ENCODE measurements at places on chromosomes 4 and X.

DNA sequence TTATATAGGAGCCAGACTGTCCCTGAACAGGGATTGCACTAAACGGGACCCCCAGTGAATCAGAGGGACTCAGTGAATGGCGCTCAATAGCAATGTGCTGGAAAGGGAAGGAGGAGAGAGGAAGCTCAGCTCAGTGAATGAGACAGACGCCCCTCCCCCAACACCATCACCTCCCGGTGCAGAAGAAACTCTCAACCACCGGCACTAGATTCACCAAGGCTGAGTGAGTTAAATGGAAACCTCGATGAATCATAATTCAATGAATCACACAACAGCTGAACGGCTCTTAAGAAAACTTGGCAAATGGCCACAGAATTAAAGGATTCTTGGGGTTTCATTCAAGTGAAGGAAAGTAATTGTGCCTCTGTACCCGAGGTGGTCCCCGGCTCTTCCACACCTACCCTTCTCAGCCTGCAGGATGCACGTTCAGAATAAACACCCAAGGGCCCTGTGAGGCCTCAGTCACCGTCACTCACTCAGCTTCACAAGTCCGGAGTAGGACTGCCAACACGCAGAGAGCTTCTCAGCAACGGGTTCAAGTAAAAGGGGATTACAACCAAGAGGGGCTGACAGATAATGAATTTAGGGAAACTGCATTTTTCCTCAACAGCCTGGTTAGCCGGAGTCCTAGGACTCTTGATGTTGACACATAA lies 29.3 kb downstream of the CRMP1 start:
- DNase-seq = peak; percentile 74

- no peak for DNase-seq
Measured at GRCh38 chr4:76679691-76680090, 218.3 kb downstream of the SOWAHB start.

GRCh38 chr4:152068866-152069265 lies 308.1 kb upstream of the GATB start:
- no peak for DNase-seq

DNA sequence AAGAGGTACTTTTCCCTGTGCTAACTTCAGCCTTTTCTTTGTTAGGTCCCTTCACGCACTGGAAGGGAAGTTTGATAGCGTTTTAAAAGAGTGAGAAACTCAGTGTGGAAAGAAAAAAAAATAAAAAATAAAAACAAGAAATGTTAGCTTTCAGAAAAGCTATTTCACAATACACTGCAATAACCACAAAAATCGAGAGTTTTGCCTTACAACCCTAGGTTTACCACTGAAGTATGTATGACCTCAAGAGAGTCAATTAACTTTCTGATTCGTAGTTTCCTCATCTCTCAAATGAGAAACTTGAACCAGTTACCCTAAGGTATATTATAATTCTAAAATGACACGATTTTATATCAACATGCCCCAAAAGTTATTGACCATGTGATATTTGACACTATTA lies 93.9 kb upstream of the JADE1 start:
- peak; percentile 79 for DNase-seq

DNA sequence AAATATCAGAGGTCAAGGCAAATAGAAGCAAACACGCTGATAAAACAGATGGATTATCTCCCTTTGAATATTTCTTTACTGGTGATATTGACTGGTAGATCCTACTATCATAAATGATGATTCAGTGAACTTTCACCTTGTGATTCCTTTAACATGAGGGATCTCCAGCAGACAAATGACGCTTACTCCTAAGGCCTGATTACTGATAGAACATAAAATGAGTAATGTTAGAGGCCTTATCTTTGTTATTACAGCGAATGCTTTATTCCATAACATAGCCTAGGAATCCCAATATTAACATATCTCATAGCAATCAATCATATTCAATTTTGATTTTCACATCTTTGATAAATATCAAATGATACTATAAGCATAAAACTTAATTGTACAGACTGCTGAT lies 152.3 kb downstream of the SLC10A7 start:
- DNase-seq = peak; percentile 28

DNA sequence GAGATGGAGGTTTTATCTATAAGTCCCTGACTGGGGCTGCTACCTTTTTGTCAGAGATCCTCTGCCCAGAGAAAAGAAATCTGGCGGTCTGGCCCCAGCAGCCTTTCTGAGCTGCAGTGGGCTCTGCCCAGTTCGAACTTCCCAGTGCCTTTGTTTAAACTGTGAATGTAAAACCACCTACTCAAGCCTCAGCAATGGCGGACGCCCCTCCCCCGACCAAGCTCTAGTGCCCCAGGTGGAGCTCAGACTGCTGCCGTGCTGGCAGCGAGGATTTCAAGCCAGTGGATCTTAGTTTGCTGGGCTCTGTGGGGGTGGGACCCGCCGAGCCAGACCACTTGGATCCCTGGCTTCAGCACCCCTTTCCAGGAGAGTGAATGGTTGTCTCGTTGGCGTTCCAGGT lies 121.8 kb downstream of the TSPAN5 start:
- DNase-seq = no peak

GRCh38 chr4:104735174-104735573 lies 240.5 kb upstream of the CXXC4 start:
- DNase-seq = no peak

- no peak for DNase-seq
Measured at GRCh38 chrX:13721371-13721770, 13.0 kb downstream of the TRAPPC2 start.

DNA sequence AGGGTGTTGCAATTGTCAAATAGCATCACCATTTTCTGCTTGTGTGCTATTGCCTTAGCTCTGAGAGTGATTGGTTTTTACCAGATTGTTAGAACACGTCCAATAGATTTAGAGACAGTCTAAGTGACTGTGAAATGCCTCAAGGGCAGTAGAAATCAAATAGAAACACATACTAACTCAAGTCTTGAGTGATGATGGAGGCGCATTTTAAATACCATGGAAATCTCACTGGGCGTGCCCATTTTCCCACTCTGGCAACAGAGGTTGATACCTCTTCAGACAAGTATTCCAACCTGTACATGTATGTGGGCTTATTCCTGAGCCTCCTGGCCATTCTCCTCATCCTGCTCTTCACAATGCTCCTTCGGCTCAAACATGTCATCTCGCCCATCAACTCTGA lies 7.2 kb downstream of the SERTM2 start:
- no peak for DNase-seq

- peak; percentile 40 for DNase-seq
Measured at GRCh38 chr4:139844057-139844456, 178.4 kb downstream of the MGST2 start.

- DNase-seq = no peak
Measured at GRCh38 chr4:132767901-132768300, 381.2 kb upstream of the PCDH10 start.

DNA sequence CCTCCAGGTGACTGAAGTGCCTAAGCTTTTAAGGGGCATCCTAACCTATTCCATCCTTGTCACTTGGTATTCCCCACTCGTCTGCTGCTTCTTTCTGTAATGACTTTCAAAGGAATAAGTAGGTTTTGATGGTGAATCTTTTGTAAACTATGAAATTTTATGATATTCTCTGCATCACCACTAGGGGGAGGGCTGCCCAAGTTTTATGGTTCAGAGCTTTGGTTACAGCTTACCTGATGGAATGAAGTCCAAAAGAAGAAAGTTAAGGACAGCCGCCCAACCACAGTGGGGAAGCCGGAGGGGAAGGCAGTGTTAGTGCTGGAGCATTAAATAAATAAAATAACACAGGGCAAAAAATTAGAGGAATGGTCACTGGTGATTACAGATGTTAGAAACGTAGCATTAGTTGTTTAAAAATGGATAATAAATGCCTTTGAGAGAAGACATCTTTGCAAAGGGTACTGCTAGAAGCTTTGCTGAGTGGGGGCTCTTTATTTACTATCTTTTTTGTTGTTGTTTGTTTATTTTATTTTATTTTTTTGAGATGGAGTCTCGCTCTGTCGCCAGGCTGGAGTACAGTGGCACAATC lies 204.9 kb downstream of the GBA3 start:
- peak; percentile 1 for DNase-seq

DNA sequence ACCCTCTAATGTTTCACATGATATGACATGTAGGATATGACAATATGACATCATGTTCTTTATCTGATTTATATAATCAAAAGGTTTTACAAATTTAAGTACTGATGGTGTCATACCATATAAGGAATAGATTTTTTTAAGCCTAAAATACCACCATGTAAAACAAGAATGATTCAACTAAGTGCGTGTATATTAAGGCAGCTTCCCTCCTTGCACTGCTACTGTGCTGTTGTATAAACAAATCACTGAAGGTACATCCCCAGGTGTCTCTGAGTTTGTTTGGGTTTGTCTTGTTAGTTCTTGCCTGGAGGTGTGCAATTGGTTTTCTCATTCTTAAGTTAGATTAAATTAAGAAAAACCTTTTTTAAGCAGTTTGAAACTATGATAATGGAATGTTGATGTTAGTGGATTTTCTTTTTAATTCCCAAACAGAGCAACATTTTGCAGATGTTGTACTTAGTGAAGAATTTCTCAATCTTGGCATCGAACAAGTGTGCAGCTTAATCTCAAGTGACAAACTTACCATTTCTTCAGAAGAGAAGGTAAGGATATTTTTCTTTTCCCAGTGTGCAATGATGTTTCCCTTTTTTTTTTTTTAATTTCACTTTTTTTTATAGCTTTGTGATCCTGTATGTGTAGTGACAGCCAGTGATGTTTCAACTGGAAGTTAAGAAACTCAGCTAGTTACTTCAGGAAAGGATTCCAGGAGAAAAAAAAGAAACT lies 33.4 kb upstream of the MSMO1 start:
- no peak for DNase-seq

DNA sequence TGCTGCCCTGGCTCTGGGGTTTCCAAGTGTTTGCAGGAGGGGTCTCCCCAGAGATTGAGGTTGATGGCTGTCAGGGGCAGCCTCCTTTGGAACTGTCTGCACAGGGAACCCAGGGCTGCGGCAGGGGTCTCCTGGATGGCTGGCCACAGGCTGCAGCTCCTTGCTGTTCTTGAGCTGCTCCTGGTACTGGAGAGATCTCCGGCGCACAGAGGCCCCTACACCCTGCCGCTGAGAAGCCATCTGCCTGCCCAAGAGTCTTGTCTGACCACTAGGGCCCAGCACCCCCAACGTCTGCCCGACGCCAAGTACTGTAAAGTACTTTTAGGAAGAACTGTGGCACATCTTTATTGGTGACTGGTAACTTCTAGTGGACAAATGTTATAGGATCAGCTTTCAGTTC lies 13.5 kb downstream of the STIM2 start:
- DNase-seq = no peak

DNA sequence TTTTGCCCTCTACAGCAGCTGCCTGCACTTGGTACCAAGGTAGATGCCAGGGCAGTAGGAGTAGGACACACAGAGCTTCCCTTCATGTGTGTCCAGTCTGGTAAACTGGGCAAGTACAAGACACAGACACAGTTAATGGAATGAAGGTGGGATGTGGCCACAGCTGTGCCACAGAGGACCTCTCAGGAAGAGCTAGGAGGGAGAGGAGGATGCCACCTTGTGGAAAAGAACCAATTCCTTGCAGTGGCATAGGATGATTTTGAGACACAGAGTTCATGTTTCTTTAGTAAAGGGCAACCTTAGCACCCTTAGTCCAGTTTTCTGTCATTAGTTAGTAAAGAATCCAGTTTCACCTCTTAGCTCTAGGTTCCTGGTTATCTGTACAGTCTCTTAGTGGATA lies 36.3 kb upstream of the TBC1D14 start:
- peak; percentile 29 for DNase-seq

GRCh38 chrX:44829832-44830231 lies 14.0 kb upstream of the DUSP21 start:
- no peak for DNase-seq

- DNase-seq = peak; percentile 78
Measured at GRCh38 chr4:88812420-88812819, 114.8 kb upstream of the NAP1L5 start.

GRCh38 chr4:16122784-16123183 lies 39.0 kb upstream of the PROM1 start:
- no peak for DNase-seq

- no peak for DNase-seq
Measured at GRCh38 chr4:174505007-174505406, 17.3 kb downstream of the HPGD start.

GRCh38 chrX:136480383-136480782 lies 7.4 kb upstream of the BRS3 start:
- no peak for DNase-seq

GRCh38 chrX:75273483-75273882 lies 402 bp upstream of the UPRT start:
- DNase-seq = peak; percentile 33

GRCh38 chr4:182062936-182063335 lies 180.3 kb upstream of the TENM3 start:
- DNase-seq = peak; percentile 82

- no peak for DNase-seq
Measured at GRCh38 chr4:171644430-171645057, 168.7 kb upstream of the GALNTL6 start.

GRCh38 chr4:106909486-106910188 lies 126.5 kb downstream of the DKK2 start:
- DNase-seq = peak; percentile 78

DNA sequence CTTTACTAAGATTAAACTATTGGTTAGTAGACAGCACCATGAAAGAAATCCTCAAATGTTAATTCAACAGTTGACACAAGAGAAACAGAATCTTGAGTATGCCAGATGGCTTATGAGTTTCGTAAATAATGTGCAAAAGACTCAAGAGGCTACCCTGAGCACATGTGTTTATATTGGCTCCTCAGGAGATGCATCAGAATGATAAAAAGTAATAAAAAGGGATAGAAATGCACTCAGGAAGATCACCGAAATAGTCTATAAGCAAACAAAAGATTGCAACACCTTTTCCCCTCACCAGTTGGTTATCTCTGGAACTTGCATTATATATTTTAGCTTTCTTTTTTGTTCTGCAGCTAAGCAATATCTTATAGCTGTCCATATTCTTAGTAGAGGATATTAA lies 84.4 kb downstream of the SCFD2 start:
- DNase-seq = peak; percentile 1

- DNase-seq = no peak
Measured at GRCh38 chr4:138646383-138646782, 369.2 kb upstream of the NOCT start.

DNA sequence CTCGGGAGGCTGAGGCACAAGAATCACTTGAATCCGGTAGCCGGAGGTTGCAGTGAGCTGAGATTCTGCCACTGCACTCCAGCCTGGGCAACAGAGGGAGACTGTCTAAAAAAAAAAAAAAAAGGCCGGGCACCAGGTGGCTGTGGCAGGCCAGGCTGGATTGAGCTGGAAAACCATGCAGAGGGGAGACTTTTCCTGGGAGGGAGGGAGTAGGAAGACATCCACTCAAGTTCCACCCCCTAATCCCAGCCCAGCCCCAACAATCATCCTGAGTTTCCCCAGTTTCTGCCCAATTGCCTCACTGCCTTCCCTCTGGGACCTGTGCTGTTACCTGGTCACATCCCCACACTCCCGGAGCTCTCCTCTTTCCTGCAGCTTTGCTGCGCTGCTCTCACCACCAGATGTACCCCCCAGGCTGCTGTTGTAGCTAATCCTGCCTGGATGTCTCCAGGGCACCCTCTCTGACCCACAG lies 9.0 kb upstream of the TSPYL2 start:
- no peak for DNase-seq

- no peak for DNase-seq
Measured at GRCh38 chr4:149794352-149794751, 21.3 kb downstream of the IQCM start.

- no peak for DNase-seq
Measured at GRCh38 chr4:188403272-188403671, 264.0 kb downstream of the TRIML1 start.
